NCI-H1436 treated with DMSO at 0.1 percent for 48 hours (cell line): ENCODE measurements at places on chromosomes 1 and 21.

- DNase-seq: no peak
Measured at GRCh38 chr21:42694751-42695696, 41.6 kb downstream of the PDE9A start.

GRCh38 chr1:64974288-64974825, 8.0 kb upstream of the JAK1 start:
- DNase-seq: no peak

- no peak for DNase-seq
Measured at GRCh38 chr1:23964235-23964668, 4.6 kb downstream of the PNRC2 start.

GRCh38 chr21:22855581-22855980, 1857.4 kb downstream of the NCAM2 start:
- no peak for DNase-seq

DNA sequence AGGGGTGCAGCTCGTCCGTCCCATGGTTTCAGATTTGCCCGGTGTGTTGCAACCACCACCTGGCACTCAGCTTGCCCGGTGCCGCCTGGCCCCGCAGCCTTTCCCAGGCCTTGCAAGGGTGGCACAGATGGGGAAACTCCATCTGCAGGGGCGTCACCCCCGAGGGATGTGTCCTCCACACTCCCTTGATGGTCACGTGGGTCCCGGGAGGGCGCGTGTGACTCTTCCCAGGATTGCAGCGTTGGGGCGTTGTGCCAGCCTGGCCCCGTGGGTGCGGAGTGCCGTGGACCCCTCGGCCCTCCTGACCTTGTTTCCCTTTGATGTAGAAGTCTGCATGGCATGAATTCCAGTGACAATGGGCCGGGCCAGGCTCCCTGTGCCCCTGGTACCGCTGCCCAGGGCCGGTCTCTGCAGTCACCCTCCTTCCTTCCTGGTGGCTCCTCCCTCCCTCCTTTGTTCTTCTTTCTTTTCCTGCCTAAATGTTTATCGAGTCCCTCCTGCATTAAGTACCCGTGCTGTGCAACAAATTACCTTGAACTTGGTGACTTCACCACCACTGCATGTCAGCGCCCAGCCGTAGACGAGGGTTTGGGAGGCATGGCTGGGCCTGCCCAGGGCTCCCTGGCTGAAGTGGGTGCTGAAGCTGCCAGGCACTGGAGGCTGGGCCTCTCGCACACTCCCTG, 22.9 kb downstream of the RRP1 start:
- peak; percentile 46 for DNase-seq

GRCh38 chr1:197910120-197910991, 6.8 kb upstream of the LHX9 start:
- no peak for DNase-seq

DNA sequence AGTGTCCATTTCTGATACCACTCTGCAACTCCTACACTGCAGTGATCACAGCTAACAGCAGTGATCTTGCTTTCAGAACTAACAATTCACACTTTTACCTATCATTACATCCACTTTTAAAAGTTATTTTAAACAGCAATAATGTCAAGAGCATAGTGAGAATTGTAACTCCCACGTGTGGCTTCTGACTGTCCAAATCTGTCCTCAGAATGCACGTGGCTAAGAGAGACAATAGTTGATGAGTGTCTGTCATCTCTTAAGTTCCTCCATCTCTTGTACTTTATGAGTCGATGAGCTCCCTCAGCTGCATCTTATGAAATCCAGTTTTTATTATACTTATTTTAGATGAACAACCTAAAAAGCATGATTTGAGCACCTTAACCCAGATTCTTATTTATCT, 16.5 kb upstream of the CFHR5 start:
- no peak for DNase-seq

DNA sequence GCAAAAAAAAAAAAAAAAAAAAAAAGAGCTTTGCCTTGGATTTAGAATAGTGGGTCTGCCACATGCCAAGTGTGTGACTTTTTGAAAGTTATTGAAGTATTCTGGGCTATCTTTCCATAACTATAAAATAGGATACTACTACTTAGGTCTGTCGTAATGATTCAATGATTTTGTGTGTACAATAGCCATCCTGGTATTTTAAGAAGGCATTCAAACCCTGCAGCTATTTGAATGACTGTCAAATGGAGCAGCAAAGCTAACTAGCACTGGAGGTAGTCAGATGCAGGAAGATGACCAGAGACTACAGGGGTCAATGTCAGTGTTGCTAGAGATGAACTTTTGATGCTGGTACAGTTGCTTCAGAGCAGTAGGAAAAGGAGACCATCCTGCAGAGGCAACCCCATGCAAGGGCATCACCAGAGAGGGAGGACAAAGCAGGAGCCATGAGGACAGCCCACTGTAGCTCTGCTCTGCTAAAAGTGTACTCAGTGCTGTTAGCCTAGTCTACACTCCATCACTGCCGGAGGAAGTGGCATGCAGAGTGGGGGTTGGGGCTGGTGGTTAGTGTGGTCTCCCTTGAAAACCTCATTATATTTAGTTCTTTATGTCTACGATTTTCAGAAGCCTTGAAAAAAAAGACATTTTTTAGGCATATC, 29.0 kb downstream of the DUSP10 start:
- no peak for DNase-seq

- no peak for DNase-seq
Measured at GRCh38 chr1:26035959-26036755, 9.8 kb downstream of the SLC30A2 start.

DNA sequence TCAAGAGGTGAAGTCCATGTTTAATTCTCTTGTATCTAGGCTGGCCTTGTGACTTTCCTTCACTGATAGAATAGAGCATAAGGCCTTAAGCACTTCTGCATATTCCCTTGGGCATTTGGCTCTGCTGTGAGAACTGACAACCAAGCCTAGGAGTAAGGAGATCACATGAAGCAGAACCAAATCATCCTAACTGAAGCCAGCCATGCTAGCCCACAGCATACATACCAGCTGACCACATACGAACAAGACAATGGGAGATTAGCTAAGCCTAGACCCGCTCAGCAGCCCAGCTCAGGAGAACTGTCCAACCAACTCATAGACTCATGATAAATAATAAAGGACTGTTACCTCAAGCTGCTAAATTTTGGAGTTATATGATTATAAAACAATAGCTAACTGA, 114.6 kb upstream of the NEK7 start:
- DNase-seq: no peak

DNA sequence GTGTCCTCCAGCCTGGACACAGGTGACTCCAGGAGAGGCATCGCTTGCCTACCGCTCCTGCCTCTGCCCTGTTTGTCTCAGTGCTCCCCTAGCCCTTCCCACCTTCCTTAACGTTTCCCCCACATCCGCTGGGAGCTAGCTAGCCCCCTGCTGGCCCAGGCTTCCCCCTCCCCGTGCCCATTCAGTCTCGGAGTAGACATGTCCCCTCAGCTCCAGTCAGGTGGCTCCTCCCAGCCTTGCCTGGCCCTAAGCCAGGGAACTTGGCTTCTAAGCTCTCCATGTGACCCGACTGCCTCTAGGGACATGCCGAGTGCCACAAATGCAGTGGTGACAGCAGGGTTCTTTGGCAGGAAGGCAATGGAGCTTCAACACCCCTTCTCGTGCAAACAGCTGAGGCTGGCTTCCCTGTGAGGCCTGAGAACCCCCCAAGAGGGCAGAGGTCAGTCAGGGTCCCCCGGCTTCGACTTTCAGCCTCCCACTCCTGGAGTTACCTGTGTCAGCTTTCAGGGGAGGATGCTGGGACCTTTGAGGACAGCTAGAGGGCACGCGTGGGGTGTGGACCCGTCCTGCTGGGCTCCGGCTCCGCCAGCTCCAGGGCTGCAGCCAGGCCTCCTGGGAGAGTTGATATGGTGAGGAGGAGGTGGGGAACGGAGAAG, 16.2 kb downstream of the DRAXIN start:
- DNase-seq: peak; percentile 67

GRCh38 chr1:16628361-16629111, 15.2 kb upstream of the NBPF1 start:
- DNase-seq: no peak

DNA sequence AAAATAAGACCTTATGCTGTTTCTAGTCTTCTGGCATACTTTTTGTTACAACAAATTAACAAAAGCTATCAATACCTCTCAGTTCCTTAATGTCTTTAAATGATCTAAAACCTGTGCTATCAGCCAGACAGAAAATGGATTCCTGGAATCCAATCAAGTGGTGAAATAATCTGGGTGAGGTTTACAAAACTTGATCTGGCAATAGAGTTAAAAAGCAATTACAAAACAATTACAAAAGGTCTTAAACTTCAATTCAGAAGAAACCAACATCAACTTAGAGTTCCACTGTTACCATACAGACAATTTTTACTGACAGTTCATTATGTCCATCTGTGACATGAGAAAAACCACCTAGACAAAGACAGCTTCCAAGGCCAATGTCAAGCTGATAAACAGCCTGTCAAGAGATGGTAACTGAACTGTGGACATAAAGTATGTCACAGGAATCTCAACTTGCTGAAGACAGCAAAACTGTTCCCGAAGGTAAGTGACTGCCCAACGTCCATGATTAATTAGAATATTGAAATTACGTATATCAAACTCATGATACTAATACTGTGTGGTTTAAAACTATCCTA, 17.4 kb downstream of the ZZZ3 start:
- DNase-seq: no peak

DNA sequence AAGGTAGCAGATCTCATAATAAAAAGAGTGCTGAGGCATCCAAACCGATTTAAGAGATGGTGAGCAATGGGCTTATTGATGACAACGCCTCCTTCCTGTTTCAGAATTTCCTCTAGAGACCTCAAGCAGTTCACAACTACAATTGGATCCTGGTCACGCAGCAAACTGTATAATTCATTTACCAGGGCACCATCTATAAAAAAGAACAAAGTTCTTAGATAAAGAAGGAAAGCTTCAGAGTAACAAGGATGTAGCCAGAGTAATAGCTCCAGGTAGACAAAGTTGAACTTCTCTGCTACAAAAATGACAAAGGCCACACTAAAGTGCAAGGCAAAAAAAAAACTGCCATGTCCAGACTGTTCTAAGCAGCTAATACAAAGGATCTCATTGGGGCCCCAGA, 3.4 kb downstream of the AP4B1 start:
- DNase-seq: no peak

GRCh38 chr1:10835822-10836421, 39.5 kb upstream of the CASZ1 start:
- DNase-seq: peak; percentile 72

- DNase-seq: no peak
Measured at GRCh38 chr1:56626546-56626945, 18.6 kb upstream of the PRKAA2 start.

DNA sequence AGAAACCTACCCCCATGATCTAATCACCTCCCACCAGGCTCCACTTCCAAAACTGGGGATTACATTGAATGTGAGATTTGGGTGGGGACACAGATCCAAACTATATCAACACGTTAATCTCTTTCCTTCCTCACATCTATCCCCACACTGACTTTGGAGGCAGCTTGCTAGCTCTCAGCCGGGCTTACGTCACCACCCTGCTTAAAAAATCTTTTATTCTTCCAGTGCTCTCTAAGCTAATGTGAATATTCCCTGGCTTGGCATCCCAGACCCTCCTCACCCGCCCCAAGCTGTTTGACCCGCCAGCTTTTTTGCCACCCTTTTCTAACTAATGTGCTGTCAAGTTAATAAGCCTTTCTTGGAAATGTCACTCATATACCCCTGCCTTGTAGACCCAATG, 47.9 kb upstream of the CTPS1 start:
- no peak for DNase-seq

DNA sequence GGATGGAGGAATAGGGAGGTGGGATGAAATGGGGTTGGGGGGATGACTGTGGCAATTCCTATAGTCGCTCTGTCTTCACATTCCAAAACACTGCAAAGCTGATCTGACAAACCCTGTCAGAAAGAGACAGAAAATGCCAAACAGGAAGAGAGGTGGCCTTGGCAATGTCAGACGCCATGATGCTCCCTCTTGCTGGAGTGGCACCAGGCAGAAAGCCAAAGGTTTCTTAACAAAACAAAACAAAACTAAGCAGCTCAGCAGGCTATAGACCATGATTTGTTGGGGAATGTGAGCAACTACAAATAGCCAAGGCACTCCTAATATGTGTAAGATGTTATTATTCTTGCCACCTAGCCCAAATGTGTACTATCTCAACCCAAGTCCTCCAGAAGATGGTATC, 42.9 kb upstream of the PLA2G2C start:
- no peak for DNase-seq

DNA sequence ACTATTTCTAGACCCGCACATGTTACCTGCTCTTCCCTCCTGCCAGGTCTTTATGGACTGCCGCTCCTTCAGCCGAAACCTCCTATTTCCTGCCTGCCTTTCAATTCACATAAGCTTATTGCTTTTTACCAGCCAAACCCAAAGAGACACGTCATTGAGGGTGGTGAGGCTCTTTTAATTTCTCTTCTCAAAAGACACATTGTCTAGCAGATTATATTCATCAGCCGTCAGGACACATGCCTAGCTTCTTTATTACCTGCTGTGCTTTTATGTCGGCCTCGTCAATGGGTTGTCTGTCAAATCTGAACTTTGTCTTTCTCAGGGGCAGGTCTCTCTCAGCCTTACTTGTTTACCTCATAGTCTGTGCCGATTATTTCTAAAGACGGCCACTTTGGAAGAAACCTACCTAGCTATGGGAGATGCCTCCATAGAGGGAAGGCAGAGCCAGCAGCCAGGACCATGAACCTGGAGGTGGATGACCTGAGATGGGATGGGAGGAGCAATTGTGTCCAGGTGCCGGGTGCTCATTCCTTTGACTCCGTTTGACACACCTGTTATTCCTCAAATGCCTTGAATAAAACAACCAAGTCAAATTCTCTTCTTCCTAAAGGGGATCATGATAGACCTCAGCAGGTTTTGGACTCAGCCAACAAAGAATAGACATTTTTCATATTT, 42.0 kb downstream of the ZBTB18 start:
- no peak for DNase-seq

DNA sequence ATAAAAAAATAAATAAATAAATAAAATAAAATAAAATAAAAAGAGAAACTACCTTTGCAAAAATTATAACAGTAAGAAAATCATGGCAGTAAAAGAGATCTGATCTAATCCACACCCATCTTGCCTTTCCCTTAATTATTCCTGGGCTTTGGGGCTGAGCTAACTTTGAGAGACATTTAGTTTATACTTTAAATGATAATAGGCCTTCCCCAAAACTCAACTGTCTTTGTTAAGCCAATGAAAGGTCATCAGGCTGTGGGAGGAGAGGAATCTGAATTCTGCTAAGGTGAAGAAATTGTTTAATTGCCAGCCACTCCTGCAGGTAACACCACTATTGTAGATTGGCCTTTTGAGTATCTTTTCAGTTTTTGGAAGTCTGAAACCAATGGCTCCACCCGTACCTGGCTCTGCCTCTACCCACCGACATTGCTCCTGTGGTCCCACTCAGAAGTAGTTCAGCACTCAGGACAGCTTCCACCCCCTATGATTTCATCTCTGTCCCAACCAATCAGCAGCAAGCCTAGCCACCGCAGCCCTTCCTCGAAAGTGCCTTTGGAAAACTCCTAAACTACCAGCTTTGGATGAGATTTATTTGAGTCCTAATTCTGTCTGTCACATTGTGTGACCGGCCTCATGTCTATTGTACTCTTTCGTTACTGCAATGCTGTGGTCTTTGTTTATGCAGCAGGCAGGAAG, 23.0 kb upstream of the PNRC2 start:
- no peak for DNase-seq

GRCh38 chr1:111507411-111508201, 4.2 kb upstream of the ADORA3 start:
- no peak for DNase-seq
